ENCODE measurements at places on chromosomes 5 and 9.

DNA sequence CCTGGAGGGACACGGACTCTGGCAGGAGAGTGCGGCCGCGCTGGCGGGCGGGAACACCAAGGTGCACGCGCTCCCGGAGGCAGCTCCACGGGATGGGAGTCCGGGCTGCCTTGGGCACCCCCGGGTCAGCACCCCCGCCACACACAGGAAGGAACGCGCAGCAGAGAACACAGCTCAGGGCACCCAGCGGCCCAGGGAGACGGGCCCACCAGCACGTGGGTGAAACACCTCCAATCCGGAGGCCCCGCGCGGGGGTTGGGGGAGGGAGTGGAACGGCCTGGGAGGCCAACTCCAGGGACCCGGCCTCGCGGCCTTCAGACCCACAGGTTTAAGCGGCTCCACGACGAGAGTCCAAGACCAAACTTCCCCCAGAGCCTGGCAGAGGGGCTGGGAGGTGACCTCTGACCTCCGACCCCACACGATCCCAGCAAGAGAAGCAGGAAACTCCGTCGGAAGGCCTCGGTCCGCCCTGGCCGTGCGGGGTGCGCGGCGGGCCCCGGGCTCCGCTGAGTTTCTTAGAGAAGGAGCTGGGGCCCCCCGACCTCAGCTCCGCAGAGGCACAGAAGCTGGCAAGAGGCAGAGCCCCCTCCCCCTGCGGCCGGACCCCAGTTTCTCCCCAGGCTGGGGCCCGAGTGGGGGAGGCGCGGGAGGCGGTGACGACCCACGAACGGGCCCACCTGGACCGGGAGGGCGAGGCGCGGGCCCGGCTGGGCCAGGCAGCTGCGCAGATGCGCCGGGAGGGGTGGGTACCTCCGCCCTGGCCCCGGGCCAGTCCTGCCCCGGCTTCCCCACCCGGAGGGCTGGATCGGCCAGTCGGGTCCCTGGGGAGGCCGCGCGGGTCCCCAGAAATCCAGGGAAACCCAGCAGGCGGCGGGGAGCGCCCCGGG is 851 bp downstream of the NACC2 start:
- peak; percentile 46 for DNase-seq

DNA sequence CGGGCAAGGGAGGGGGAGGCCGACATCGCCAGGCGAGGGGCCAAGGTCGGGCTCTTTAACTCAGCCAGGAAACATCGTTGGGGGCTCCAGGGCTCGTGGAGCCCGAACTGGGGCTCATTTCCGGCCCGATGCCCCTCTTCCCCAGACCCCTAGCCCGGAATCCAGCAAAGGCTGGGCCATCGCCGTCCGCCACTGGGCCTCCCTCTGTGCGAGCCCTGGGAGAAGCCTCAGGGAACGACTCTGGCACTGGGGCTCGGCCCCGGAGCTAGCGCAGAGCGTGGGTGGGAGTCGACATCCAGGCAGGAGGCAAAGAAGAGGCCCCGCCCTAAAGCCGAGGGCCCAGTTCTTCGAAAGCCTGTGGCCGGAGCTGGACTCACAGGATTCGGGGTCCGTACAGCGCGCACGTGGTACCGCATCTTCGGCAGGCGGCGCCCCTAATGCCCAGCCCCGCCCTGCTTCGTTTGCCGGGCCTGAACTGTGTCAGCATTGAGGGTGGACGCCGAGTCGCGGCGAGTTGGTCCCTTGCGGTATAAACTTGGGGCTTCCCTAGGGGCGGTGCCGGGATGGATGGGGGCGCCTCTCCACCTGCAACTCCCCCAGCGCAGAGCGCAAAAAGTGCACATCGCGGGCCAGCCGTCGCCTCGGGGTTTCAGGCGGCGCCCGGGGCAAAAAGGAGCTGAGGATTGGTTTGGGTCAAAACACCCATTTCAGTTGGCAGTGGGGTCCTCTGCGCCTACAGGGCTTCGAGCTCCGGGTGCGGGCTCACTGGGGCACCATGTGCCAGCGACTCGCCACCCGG is 3.6 kb upstream of the PAX5 start:
- DNase-seq: no peak

- DNase-seq: no peak
These were observed 131.8 kb upstream of the GABRP start for GRCh38 chr5:170651604-170652277.

- no peak for DNase-seq
These were observed 12.4 kb downstream of the PTGS1 start for GRCh38 chr9:122382901-122383850.

DNA sequence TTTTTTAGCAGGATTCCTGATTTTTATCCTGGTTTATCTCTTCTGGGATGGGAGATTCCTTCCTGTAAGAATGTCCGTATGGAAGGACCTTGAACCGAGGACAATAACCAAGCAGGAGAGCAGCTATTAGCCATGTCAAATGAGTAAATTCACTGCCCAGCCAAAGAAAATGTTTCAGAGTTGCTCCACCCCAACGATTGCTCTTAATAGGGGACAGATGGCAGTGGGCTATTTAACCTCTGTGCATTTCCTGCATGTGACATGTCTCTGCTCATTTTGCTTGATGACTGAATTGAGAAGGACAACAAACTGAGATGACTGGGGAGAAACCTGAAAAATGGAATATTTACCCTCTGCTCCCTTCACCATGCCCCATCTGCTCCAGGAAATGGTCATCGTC is 479.9 kb upstream of the ZNF462 start:
- no peak for DNase-seq

- no peak for DNase-seq
These were observed 16.5 kb upstream of the SLC2A8 start for GRCh38 chr9:127380479-127380878.

GRCh38 chr9:98656511-98656910 is 52.2 kb downstream of the GABBR2 start:
- DNase-seq: no peak

- no peak for DNase-seq
These were observed 98.6 kb downstream of the FBXW11 start for GRCh38 chr5:171907725-171908343.

- no peak for DNase-seq
These were observed 83.6 kb downstream of the ARHGEF28 start for GRCh38 chr5:73709536-73710129.
